ENCODE measurements at places on chromosomes 2 and 18. TPM values are rescaled to one million over a fixed set of nuclear protein-coding genes. Genes with fewer than 3 reads are reported as not detected.

CCDC150 gene
- 33.5 TPM for polyA plus RNA-seq

DNA sequence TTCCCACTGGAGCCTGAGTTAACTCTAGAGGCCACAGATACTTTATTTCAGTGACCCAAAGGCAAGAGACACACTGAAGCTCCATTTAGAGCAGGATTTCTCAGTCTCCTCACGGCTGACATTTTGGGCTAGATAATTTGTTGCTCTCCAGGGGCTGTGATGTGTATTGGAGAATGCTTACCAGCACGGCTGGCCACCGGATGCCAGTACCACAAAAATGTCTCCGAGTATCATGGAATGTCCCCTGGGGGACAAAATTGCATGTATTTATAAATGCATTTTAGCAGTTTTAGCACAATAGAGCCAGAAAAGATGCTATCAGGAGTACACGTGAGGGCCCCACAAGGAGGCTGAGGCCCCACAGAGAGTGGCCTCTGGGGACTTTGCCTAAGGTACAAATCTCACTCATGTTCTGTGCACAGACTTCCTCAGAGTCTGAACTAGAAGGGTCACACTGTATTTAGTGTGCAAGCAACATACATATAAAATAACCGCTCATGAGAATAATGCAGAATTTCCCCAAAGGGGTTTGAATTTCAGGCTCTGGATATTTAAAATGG lies 20.5 kb upstream of the DCC start:
- DNase-seq = no peak

PTGR3 gene
- 52.0 TPM for polyA plus RNA-seq

ADD2 gene
- 6.0 TPM for polyA plus RNA-seq

- DNase-seq = no peak
These were observed 35.6 kb upstream of the SPAG16 start for GRCh38 chr2:213248637-213249036.

DNA sequence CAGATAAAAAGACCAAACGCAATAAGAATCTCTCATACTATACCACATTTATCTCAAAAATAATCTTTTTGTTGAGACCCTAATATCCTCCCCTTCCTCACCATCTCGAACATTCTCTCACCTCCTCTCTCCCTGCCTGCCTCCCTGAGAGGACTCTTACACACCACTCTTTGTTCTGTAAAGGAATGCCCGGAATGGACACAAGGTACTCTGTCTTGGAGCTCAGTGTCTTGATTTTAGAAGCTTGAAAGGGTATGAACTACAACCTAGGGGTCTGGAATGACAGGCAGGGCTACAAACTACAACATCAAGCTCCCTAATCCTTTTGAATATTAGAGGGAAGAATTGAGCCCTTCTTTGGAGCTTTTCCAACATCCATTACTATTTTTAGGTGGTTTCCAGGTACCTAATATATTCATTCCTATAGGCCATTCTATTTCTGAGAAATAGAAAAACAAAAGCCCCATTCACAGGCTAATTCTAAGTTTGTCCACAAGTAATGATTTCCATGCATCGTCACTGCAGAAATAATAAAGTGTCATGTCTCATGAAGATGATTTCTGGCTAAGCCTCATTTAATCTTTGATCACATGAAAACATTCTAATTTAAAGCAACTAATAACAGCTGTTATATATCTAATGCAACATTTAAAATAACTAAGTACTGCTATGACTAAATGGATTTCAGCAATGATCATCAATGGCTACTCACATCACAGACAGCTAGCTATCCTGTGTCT lies 60.6 kb downstream of the LRP2 start:
- DNase-seq = no peak

DNA sequence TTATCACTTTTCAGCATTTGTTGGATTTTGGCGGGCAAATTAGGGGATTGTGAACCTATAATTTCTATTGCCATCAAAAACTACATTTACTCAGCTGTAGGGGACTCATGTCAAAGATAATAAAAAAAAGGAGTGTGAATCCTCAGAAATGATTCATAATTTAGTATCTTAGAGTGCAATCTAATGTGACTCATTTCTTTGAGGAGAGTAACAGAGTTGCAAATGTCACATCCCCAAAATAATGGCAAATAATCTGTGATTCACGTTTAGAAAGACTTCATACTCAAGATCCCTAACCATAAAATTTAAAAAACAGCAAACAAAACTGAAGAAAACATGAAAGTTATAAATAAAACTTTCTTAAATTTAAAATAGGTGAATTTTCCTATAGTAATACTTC lies 373.0 kb downstream of the CDH2 start:
- no peak for DNase-seq

DNA sequence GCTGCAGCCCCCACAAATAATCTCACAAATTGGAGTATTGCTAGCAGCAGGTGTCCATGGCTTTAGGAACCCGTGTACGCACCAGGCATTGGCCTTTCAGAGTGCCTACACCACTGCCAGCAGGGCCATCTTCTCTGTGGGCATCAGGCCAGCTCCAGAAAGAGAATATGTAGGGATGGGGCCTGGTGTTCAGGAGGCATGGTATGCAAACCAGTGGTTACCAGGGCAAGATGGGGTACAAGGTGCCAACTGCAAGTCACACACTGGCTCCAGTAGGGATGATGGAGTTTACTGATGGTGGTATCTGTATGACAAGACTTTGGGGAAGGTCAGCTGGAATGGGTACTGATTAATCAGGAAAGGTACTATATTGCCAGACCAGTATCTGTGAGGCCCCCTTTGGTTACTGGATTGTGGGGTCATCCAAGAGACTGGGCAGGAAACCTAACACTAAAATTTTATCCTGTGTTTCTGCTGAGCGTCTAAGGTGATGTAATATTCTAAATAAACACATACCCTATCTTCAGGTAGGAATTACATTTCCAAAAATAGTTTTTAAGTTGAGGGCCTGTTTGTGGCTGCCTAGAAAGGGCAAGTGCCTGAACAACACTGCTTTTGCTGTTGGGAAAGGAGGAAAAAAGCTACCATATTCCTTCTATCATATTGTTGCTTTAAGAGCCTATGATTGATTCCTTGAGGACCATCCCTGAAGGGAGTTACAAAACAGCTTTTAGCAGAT lies 9.0 kb downstream of the CNOT9 start:
- DNase-seq = no peak

INPP5D gene
- 6.6 TPM for polyA plus RNA-seq

DNA sequence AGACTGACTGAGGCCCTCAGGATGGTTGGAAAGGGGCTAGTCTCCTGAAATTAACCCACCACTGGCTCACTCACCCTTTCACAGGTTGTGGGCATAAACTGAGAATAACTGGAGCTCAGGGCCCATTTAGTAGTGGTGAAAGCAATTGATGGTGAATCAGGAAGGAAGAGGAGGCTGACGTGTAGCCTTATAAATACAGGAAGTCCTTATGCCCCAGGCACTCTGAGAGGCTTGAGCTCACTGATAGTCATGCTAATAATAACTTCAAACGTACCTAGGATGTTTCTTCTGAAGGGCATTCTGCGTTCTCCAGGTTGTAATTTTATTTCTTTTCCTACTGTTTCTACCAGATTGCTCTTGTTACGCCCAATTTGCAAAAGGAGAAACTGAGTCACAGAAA lies 328.4 kb downstream of the CLIP4 start:
- no peak for DNase-seq
